ENCODE measurements at places on chromosomes 6 and 20. TPM values are rescaled to one million over a fixed set of nuclear protein-coding genes. Genes with fewer than 3 reads are reported as not detected.

DNA sequence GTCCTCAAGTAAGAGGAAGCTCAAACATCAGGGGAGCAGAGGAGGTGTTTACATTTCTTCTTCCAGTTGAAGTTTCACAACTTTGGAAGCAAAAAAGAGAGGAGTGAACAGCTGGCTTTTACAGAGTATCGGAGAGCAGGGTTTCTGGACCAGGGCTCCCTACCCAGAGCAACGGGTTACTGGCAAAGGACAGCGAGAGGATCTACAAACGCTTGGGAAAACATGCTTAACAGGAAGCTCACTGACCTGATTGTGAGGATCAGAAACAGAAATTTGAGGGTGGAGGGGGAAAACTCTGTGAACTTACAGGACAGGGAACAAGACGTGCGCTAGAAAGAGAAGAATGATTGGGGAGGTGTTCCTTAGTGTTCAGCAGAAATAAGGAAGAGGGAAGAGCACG lies 85.7 kb upstream of the TAB2 start:
- no peaks in the 10 kb centered on the region for H3K27me3 ChIP-seq
- H3K27ac ChIP-seq = peak overlapping the region; percentile 94
- no peak for DNase-seq
- H3K36me3 ChIP-seq = no peaks in the 10 kb centered on the region
- H3K4me1 ChIP-seq = peaks cover 51% of the 10 kb centered on the region

The TNNC2 gene
- total RNA-seq = not detected

- H3K27me3 ChIP-seq = no peaks in the 10 kb centered on the region
- no peak for DNase-seq
- peak overlapping the region; percentile 97 for H3K4me3 ChIP-seq
- peaks cover 58% of the 10 kb centered on the region for H3K36me3 ChIP-seq
- peaks cover 40% of the 10 kb centered on the region for H3K4me1 ChIP-seq
- peak overlapping the region; percentile 98 for H3K27ac ChIP-seq
Observed at GRCh38 chr6:35468980-35469750, 964 bp downstream of the RPL10A start.

DNA sequence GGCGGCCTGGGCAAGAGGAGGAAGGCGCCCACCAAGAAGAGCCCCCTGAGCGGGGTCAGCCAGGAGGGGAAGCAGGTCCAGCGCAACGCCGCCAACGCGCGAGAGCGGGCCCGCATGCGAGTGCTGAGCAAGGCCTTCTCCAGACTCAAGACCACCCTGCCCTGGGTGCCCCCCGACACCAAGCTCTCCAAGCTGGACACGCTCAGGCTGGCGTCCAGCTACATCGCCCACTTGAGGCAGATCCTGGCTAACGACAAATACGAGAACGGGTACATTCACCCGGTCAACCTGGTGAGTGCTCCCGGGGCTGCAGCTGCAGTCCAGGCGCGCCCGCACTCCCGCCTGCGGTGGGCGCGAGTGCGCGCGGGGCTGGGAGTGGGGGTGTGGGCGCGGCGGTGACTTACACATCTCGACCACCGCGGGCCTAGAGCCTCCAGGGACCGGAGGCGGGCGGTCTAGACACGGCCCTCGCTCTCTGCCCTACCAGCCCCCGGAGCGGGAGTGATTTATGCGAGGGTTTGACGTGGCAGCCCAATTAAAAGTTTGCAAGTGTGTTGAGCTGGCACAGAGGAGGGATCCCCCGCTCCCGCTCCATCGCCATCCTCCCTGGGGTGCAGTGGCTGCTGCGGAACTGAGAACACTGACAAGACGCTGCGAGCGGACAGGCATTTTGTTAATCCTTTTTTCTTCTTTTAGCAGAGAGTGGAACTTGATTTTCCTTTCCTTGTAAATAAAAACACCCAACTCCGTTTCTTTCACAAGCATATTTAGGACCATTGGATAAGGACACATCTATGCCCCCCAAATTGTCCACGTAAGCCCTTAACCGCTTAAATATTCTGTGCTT lies 867 bp downstream of the TCF21 start:
- peaks cover 74% of the 10 kb centered on the region for H3K27me3 ChIP-seq
- no peak overlapping the region for H3K4me3 ChIP-seq
- no peaks in the 10 kb centered on the region for H3K36me3 ChIP-seq
- peaks cover 33% of the 10 kb centered on the region for H3K4me1 ChIP-seq

The BTN2A1 gene
- total RNA-seq = 14.2 TPM

The EFHC1 gene
- total RNA-seq = 2.1 TPM

The C4A gene
- total RNA-seq = 3.2 TPM

GRCh38 chr6:170271771-170272314 lies 19.0 kb downstream of the DLL1 start:
- H3K27me3 ChIP-seq = no peaks in the 10 kb centered on the region
- H3K27ac ChIP-seq = peak overlapping the region; percentile 75
- H3K36me3 ChIP-seq = peaks cover 5% of the 10 kb centered on the region
- peak; percentile 92 for DNase-seq

- H3K4me1 ChIP-seq = peaks cover 76% of the 10 kb centered on the region
- H3K27me3 ChIP-seq = no peaks in the 10 kb centered on the region
- no peak for DNase-seq
- peak overlapping the region; percentile 53 for H3K27ac ChIP-seq
- H3K36me3 ChIP-seq = peaks cover 79% of the 10 kb centered on the region
Observed at GRCh38 chr6:109472132-109472995, 10.7 kb downstream of the ZBTB24 start.

DNA sequence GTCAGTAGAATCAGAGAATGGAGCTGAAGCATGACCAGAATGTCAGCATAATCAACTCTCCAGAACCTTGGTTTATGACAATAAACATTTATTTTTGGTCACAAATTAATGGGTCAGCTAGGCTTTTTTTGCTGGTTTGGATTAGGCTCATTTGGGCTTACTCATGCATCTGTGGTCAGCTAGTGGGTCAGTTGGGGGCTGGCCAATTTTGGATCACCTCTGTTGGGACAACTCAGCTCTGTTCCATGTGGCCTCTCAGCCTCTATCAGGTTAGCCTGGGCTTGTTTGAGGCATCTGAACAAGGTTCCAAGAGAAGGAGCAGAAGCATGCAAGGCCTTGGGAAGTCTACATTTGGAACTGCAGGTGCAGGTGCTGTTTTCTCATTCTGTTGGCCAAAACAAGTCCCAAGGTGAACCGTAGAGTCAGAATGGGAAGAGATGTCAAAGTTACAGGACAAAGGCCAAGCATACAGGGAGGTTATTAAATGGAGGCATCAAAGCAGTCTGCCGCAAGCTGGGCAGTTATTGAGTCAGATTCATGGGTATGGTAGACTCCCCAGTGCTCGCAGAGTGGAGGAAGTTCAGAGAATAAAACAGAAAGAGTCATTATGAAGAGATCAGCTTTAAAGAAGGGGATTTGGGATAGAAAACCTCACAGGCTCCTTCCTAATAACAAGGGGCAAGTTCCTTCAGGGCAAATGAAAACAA lies 173.0 kb downstream of the PLCB4 start:
- no peak overlapping the region for H3K4me3 ChIP-seq
- no peaks in the 10 kb centered on the region for H3K36me3 ChIP-seq
- H3K27me3 ChIP-seq = no peaks in the 10 kb centered on the region
- H3K4me1 ChIP-seq = no peaks in the 10 kb centered on the region

DNA sequence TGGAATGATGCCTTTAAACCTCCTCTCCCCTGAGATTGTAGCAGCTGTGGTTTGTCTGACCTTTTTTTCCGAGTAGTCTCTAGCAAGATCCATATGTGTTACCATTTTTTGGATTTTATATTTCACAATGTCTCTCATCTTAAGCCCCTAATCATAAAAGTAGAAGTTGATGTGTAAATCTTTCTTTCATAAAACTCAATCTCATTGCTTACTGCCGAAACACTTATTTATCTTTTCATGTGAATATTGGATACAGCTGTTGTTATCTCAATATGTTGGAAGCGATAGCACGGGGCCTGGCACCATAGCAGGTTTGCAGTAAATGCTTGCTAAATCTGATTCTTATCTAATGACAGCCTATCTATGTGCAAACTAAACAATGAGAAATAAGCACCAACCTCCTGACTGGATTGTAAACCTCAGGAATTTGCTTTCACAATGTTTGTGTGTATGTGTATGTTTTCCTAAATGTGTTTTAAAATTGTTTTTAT lies 14.2 kb downstream of the SMPDL3A start:
- no peaks in the 10 kb centered on the region for H3K36me3 ChIP-seq
- no peak overlapping the region for H3K4me3 ChIP-seq
- H3K27me3 ChIP-seq = no peaks in the 10 kb centered on the region
- no peak for DNase-seq
- H3K4me1 ChIP-seq = no peaks in the 10 kb centered on the region
- no peak overlapping the region for H3K27ac ChIP-seq

The PLN gene
- not detected for total RNA-seq

DNA sequence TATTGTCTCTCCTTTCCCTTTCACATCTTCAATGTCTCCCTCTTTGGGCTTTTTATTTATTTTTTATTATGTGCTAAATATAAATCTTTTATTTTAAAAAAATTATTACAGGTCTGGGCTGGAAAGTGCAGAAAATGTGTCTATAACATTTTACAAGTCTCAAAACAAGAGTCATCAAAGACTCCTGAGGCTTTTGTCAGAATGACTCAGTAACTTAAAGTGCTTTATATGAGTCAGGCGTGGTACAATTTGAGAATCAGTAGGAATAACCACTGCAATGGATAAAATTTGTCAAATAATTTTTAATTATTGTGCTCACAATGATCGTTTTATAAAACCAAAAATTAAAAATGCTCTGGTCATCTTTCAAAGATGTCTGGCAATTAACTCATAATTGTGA lies 193.9 kb downstream of the MMUT start:
- H3K4me3 ChIP-seq = no peak overlapping the region
- H3K36me3 ChIP-seq = no peaks in the 10 kb centered on the region
- no peaks in the 10 kb centered on the region for H3K4me1 ChIP-seq
- H3K27me3 ChIP-seq = no peaks in the 10 kb centered on the region
- no peak for DNase-seq

The GRM1 gene
- not detected for total RNA-seq

GRCh38 chr6:154433477-154434241 lies 76.8 kb downstream of the CNKSR3 start:
- no peak overlapping the region for H3K27ac ChIP-seq
- DNase-seq = no peak
- H3K27me3 ChIP-seq = no peaks in the 10 kb centered on the region
- H3K4me1 ChIP-seq = no peaks in the 10 kb centered on the region
- no peak overlapping the region for H3K4me3 ChIP-seq

GRCh38 chr20:37764333-37764935 lies 70.6 kb downstream of the CTNNBL1 start:
- DNase-seq = no peak
- no peak overlapping the region for H3K27ac ChIP-seq
- peaks cover 20% of the 10 kb centered on the region for H3K36me3 ChIP-seq

DNA sequence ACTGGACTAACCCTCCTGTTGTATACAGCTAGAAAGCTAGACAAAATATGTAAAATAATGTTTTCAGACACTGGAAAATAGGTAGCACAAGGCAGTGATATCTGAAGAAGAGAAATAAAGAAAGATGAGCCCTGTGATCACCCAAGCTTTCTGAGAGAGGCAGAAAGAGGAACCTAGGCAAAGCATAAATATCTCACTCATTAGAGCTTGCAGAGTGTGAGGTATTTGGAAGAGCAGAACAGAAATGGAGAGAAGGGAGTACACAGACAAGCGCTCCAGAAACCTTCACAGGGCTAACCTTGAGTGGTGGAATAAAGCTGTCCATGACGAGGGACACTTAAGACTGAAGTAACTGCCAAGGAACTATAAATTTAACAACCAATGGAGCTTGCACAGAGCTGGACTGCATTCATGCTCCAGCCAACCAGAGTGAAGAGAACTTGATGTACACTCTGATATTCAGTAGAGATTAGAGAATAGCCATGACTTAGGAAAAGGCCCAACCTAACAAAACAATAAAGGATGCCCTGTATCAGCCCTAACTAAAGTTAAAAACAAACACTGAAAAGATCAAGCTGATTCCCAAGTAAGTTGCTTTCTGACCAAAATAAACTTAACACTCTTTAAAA lies 280.9 kb upstream of the STXBP5 start:
- H3K4me3 ChIP-seq = no peak overlapping the region
- H3K4me1 ChIP-seq = no peaks in the 10 kb centered on the region
- DNase-seq = no peak
- H3K36me3 ChIP-seq = no peaks in the 10 kb centered on the region
- peaks cover 2% of the 10 kb centered on the region for H3K27me3 ChIP-seq

The PNPLA1 gene
- not detected for total RNA-seq

GRCh38 chr6:164108869-164109769 lies 694.6 kb downstream of the QKI start:
- no peak for DNase-seq
- no peaks in the 10 kb centered on the region for H3K4me1 ChIP-seq
- no peaks in the 10 kb centered on the region for H3K36me3 ChIP-seq
- no peak overlapping the region for H3K4me3 ChIP-seq
- no peak overlapping the region for H3K27ac ChIP-seq

DNA sequence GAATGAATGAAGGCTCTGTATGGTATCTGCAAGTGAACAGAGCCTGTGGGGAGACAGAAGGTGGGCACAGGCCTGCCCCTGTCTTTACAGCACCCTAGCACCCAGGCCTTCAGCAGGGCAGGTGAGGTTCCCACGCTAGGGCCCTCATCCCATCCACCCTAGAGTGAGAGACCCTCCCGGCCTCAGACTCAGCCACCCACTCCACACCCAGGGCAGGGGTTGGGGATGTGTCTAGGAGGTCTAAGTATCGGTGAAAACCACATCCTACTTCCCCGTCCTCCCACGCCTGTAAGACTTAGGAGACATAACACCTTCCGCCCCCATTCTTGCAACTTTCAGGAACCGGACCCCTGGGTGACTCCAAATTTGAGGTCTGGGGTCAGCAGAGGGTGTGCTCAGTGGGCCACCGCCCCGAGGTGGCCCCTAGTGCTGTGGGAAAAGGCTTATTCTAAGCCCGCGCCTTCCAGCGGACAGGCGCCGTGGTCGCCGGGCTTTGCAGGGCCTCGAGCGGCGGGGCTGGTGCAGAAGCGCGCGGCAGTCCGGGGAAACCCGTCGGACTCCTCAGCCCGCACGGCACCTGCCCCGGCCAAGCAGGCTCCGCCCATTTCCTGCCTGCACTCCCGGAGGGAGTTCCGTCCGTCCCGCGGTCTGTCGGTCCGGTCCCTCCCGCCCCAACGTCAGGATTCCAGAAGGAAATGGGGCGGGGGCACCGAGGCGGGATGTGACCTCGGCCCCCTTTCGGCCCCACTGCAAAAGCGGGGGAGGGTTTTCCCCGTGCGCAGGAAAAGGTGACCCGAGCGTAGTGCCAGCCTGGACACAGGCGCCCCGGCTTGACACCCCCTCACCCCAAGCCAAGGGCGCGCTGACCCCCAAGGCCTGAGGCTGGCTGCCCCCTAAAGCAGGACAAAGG lies 868 bp downstream of the SAMD10 start:
- H3K36me3 ChIP-seq = peaks cover 33% of the 10 kb centered on the region
- no peaks in the 10 kb centered on the region for H3K27me3 ChIP-seq
- peak overlapping the region; percentile 76 for H3K4me3 ChIP-seq
- peak; percentile 80 for DNase-seq
- peak overlapping the region; percentile 88 for H3K27ac ChIP-seq

DNA sequence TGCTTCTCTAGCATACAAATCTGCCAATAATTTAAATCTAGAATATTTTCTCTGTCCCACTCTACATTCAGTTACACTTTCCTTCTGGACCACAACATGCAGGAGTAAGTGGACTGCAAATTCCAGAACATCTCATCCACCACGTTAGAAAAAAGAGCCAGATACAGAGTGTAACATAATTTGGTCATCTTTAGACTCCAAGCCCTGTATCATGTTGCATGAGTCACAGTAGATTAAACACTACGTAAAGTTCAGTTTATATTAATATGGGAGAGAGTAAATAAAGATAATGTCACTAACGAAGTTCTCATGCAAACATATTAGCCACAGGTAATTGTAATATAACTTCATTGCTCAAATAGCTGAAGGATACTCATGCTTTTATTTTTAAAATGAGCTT lies 327.0 kb downstream of the C6orf118 start:
- no peaks in the 10 kb centered on the region for H3K27me3 ChIP-seq
- DNase-seq = no peak
- H3K4me1 ChIP-seq = no peaks in the 10 kb centered on the region
- H3K4me3 ChIP-seq = no peak overlapping the region
- no peak overlapping the region for H3K27ac ChIP-seq
- H3K36me3 ChIP-seq = no peaks in the 10 kb centered on the region

Measured in activated CD8-positive, alpha-beta T cell treated with anti-CD3 and anti-CD28 coated beads for 36 hours (primary cell).